Fibroblast of gingiva (primary cell): ENCODE measurements at places on chromosomes 5 and 9.
A peak's percentile ranks its signal among the peaks of the same experiment; 100 is the strongest.

- DNase-seq = no peak
These were observed 59.9 kb downstream of the SLC1A3 start for GRCh38 chr5:36666274-36666673.

GRCh38 chr5:647311-647710 lies 35.2 kb downstream of the CEP72 start:
- DNase-seq = no peak

DNA sequence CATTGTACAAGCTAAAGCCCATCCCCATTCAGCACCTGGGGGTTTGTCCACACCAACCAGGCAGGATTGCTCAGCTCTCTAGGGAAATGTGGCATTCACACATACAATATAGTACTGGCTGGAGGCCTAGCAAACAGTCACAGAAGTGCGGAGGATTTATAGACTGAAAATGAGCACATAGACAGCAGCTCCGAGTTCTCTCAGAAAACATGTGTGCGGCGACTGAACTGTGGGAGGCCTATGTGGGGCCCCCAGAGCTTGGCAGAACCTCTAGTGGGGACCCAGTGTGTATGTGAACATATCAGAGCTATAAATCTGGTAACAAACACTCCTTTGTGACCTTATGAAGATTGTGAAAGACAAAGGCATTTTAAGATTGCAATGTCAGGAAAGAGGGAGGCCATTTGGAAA lies 431.1 kb downstream of the DTWD2 start:
- DNase-seq = no peak

- DNase-seq = no peak
These were observed 44.2 kb downstream of the FAF2 start for GRCh38 chr5:176492431-176492830.

DNA sequence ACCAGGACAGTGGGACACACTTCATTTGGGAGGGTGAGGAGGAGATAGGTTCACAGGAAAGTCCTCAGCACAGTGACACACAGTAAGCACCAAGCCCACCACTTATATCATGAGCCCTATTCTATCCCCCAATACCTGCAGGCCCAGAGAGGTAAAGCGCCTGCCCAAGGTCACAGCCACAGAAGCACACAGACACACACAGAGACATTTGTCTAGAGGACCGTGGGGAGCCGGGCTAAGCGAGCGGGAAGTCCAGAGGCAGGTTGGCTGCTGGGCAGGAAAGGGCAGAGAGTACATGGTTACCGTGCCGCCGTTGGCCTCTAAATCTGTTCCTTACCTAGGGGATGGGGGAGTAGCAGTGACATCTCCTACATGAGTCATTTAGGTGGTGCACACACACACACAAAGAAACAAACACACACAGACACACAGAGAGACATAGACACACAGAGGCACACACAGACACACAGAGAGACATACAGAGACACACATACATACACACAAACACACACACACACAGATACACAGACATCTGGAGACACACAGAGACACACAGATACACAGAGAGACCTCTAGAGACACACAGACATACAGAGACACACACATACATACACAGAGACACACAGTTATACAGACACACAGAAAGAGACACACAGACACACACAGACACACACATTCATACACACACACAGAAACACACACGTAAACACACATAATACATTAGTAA lies 15.9 kb upstream of the DUSP1 start:
- no peak for DNase-seq

- no peak for DNase-seq
These were observed 91.8 kb downstream of the TLE1 start for GRCh38 chr9:81597419-81598122.

- no peak for DNase-seq
These were observed 35.4 kb upstream of the TUT7 start for GRCh38 chr9:86389628-86390027.

DNA sequence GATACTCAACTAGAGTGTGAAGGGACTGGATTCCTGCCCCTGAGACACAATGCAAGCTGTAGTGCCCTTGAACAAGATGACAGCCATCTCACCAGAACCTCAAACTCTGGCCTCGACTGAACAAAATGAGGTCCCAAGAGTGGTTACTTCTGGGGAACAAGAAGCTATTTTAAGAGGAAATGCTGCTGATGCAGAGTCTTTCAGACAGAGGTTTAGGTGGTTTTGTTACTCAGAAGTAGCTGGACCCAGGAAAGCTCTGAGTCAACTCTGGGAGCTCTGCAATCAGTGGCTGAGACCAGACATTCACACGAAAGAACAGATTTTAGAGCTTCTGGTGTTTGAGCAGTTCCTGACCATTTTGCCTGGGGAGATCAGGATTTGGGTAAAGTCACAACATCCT lies 2.4 kb downstream of the ZNF483 start:
- no peak for DNase-seq

DNA sequence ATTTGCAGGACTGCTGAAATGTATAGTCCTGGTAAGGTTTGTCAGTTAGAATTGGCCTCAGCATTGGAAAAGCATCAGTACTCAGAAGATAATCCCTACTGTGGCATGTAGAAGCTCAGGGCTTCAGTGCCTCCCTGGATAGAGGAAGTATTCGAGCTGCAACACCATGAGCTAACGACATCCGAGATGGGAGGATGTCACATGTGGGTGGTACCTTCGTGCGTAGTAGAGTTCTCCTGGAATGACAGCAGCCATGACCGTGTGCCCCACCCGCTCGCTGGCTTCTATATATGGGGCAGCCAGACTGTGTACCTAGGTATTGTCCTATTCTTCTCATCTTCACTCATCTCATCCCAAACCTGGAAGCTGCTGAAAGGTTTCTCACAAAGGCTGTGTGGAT lies 345.8 kb upstream of the KLF9 start:
- no peak for DNase-seq

GRCh38 chr5:14615365-14615764 lies 33.8 kb downstream of the OTULINL start:
- DNase-seq = no peak

- DNase-seq = no peak
These were observed 78.3 kb upstream of the LIFR start for GRCh38 chr5:38634568-38635369.

- no peak for DNase-seq
These were observed 57.4 kb upstream of the DMRTA1 start for GRCh38 chr9:22389271-22389670.

GRCh38 chr5:180784497-180785097 lies 18.0 kb downstream of the MGAT1 start:
- DNase-seq = peak; percentile 83

GRCh38 chr9:138095813-138096518 lies 218.4 kb downstream of the CACNA1B start:
- DNase-seq = no peak

GRCh38 chr9:111630964-111631213 lies 245 bp upstream of the DNAJC25 start:
- DNase-seq = no peak

DNA sequence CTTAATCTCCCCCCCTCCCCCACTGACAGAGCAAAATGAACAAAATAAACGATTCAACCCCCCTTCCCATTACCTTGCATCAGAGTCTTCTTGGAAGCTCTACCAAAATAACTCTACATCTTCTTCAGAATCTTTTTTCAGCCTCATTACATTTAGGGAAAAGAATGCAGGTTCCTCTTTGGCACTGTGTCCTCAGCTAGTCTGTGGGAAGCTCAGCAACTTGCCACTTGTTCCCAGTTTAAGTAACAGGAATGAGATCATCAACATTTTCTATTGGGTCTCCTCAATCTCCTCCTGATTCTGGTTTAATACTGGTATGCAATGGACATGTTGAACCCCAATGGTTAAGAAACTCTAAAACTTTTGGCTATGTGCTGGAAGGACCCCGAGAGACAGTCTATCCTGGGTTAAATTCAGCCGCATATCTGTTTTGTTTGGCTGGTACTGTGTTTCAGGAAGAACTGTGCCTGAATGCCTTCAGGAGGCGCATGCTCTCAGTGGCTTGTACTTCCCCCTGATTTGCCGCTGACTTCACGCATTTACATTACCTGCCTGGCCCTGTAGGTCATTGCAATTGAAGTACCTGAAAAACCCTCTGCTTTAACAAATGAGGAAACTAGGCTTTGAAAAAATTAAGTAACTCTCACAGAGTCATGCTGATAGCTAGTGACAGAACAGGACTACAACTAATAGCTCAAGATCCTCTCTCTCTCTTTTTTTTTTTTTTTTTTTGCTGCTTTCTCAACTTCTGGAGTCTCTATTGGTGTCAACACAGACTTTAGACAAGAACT lies 78.1 kb upstream of the HMHB1 start:
- no peak for DNase-seq

DNA sequence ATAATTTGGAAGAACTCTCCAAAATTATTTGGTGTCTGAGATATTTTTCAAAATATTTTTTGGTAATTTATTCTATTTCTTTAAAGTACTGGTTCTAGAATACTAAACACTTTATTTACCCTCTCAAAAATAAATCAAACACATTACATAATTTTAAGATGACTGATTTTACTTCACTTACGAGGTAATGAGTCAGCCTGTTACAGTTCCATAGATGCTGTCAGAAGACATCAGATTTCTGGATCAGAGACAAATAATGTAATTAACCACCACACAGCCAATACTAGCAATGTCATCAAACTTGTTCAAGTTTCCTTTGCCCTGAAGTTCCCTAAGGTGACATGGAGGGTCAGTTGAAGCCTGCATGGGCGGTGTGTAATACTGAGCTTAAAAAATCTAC lies 106.1 kb upstream of the CDH9 start:
- DNase-seq = no peak

- no peak for DNase-seq
These were observed 20.8 kb downstream of the SLC46A2 start for GRCh38 chr9:112869917-112870316.

DNA sequence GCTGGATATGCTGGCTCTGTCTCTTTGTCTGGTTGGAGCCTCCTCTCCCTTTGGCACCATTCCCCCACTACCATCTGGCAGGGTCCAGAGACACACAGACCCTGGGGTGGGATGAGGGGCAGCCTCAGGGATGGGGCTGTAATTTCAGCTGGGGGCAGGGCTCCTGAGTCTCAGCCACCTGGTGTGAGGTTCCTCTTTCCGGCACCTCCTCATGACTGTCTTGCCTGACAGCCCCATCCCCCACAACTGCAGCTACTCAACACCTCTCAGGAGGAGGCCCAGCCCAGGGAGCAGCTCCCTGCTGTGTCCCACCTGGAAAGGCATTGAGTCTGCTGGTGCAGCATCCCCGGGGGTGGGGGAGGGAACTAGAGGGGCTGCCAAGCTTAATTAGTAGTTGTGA lies 11.7 kb upstream of the RPS14 start:
- DNase-seq = no peak

DNA sequence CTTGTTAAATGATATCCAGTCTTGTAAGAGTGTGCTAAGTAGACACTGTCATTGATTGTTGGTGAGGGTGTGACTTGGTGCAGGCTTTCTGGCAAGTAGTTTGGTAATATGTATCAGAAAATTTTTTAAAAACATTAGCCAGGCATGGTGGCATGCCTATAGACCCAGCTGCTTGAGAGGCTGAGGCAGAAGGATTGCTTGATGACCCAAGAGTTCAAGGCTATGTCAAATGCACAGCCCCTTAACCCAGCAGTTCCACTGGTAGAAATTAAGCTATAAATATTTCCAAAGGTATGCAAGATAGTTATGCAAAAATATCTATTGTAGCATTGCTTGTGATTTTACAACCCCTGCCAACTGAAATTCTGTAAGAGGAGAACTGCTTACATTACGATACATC lies 24.2 kb downstream of the ZBTB43 start:
- DNase-seq = peak; percentile 8

DNA sequence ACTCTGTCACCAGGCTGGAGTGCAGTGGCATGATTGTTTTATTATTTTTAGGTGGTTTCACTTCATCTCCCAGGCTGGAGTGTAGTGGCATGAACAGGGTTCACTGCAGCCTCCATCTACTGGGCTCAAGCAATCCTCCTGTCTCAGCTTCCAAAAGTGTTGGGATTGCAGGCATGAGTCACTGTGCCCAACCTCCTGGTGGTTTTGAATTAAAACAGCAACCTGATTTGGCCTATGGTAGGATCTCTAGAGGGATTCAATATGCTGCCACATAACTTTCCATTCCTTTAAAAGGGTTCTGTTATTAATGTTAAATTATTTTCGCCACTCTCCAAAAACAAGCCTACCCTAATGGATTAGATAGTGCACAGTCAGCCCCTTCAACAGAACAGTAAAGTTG lies 9.9 kb upstream of the HSPA4 start:
- no peak for DNase-seq
